Astrocyte of the hippocampus (primary cell): ENCODE measurements at places on chromosomes 3 and 15.

GRCh38 chr3:27713078-27713423, 9.1 kb downstream of the EOMES start:
- no peak for DNase-seq

GRCh38 chr3:194165271-194166018, 29.5 kb downstream of the HES1 start:
- DNase-seq = no peak

- no peak for DNase-seq
Measured at GRCh38 chr15:36642311-36642710, 62.9 kb downstream of the CDIN1 start.

GRCh38 chr3:44584646-44585501, at the start of gene ZNF660:
Gene ZNF660, plus strand, starts transcription at chr3:44584964. Its CDS starts 9,230 bp downstream, at chr3:44594194.
- DNase-seq = peak; percentile 95

GRCh38 chr15:45457220-45457619, 65.3 kb downstream of the SLC30A4 start:
- DNase-seq = no peak

GRCh38 chr15:77649017-77649416, 16.3 kb upstream of the LINGO1 start:
- DNase-seq = no peak

- DNase-seq = no peak
Measured at GRCh38 chr15:66172324-66172980, 81.1 kb downstream of the MEGF11 start.

- DNase-seq = no peak
Measured at GRCh38 chr3:32584660-32585059, 14.0 kb upstream of the DYNC1LI1 start.

GRCh38 chr15:82538961-82539690, 1.1 kb downstream of the RPS17 start:
- DNase-seq = peak; percentile 28

DNA sequence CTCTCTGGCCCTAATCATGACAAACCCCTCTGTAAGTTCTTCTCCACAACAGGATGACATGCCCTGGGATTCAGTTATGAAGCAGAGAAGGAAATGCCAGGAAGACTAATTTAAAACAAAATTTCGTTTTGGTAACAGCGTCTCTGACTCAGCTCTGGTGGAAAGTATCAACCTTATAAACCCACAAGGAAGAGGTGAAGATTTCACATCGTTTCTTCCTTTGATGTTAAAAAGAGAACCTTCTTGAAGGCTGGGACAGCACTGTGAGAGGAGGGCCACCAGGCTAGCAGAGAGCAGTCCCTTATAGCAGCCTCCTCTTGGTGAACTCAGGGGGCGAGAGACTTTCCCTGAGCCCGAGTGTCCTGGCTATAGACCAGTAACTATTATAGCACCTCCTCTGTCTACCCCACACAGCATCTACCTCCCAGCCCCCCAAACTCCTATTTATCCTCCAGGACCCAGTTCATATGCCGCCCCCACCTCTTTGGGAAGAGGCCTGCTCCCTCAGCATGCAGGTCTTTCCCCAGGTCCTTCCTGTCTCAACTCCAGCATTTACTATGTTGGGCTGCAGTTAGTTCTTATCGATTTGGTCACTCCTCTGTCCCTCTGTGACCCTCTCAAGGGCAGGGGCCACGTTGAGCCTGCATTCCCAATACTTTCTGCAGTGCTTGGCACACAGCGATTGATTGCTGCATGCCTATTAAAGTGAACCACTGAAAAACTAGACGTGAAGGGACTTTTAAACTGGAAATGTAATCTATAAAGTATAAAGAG, 321.5 kb upstream of the ICE2 start:
- DNase-seq = no peak

DNA sequence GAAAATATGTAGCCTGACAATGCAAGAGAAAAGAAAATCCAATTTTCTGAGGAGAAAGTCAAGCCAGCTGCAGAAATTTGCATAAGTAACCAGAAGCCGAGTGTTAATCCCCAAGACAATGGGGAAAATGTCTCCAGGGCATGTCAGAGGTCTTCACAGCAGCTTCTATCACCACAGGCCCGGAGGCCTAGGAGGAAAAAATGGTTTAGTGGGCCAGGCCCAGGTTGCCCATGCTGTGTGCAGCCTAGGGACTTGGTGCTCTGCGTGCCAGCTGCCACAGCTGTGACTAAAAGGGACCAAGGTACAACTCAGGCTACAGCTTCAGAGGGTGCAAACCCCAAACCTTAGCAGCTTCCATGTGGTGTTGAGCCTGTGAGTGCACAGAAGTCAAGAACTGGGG, 201.2 kb upstream of the SOX2 start:
- no peak for DNase-seq

DNA sequence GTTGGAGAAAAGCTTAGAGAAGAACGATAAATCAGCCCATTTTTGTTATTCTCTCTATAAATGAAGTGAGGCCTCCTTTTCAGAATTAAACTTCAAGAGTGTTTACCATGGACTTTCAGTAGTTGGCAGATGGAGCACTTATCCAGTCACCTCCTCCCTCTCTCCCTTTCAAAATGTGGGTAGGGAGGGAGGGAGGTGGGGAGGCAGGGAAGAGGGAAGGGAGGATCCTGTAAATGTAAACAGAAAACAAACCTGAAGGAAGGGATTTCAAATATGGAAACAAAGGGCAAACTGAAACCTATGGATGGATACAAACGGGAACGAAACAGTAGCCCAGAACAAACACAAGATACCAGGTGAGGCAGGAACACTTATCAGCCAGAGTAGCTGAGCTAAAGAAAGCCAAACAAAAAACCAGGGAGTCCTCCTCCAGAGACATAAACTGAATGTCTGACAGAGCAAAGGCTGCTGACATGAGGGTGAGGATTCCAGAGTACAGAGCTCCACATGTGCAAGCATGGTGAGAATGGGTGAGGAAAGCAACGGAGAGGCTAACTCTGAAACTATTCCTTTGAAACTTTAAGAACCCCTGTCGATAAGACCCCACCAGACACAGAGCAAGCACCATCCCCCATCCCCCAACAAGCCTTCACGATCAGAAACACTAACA, 41.0 kb upstream of the GP5 start:
- DNase-seq = no peak

- no peak for DNase-seq
Measured at GRCh38 chr3:102980355-102980696, 545.5 kb downstream of the ZPLD1 start.

DNA sequence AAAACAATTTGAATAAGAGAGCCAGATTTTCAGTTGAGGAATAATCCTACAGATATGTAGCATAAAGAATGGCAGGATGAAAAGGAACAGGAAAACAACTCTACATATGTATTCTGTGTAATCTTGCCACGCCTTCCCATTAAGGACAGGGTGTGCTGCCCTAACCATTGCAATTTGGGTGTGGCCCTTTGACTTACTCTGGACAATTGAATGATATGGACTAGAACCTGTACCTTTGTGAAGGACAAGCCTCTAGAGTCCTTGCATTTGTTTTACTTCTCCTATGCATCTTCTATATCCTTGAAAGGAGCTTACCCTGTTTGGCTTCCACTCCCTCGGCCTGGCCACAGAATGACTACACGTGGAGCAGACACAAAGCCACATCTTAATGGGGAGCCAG, 1261.6 kb upstream of the GBE1 start:
- no peak for DNase-seq

DNA sequence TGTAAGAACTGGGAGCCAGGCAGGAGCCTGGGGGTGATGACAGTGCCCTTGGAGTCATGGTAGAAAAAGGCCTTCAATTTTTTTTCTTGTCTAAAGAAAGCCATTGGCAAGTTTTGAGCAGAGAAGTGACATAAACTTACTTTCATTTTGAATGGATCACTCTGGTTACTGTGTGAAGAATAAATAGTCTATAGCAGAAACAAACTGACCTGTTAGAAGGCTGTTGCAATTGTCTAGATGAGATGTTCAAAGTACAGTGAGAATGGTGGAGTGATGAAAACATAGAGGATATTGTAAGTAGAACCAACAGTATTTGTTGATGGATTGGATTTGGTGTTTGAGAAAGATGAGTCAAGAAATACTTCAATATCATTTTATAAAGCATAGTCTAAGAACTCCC, 439.9 kb downstream of the TBL1XR1 start:
- no peak for DNase-seq

GRCh38 chr15:77002436-77002835, 7.5 kb downstream of the PSTPIP1 start:
- peak; percentile 34 for DNase-seq

GRCh38 chr3:143240886-143241285, 121.3 kb downstream of the CHST2 start:
- no peak for DNase-seq

- DNase-seq = no peak
Measured at GRCh38 chr3:17558565-17558964, 183.9 kb downstream of the TBC1D5 start.

DNA sequence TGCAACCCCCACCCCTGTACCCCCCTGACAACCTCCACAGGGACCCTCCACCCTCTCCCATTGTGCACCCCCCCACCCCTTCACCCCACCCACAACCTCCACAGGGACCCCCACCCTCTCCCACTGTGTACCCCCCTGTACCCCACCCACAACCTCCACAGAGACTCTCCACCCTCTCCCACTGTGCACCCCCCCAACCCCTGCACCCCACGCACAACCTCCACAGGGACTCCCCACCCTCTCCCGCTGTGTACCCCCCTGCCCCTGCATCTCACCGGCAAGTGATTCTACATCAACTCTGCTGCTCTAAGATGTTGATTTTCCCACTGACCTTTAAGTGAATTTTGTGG, 51.5 kb upstream of the RPL32 start:
- DNase-seq = no peak

- peak; percentile 51 for DNase-seq
Measured at GRCh38 chr3:115830764-115831395, 207.6 kb downstream of the GAP43 start.

DNA sequence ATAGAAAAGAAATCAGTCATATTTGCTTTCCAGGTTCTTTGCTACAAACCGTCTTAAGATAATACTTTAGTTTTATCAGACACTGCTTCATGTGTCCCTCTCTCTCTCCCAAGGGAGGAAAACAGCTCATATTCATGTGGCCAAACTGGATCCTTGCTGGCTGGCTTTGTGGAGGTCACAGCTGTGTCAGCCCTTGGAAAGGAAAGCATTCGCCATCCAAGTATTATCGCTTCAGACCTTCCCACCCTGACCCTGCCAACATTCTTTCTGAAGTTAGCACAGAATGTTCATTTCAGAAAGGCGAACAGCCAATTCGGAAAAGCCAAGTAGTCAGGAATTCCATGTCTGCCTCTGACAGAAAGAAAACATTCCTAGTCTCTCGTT, 213.6 kb downstream of the FEZF2 start:
- DNase-seq = peak; percentile 90

- no peak for DNase-seq
Measured at GRCh38 chr3:62287392-62287927, 85.9 kb downstream of the FEZF2 start.
